ENCODE measurements at places on chromosomes 5 and 9. TPM values are rescaled to one million over a fixed set of nuclear protein-coding genes. Genes with fewer than 3 reads are reported as not detected.

DNA sequence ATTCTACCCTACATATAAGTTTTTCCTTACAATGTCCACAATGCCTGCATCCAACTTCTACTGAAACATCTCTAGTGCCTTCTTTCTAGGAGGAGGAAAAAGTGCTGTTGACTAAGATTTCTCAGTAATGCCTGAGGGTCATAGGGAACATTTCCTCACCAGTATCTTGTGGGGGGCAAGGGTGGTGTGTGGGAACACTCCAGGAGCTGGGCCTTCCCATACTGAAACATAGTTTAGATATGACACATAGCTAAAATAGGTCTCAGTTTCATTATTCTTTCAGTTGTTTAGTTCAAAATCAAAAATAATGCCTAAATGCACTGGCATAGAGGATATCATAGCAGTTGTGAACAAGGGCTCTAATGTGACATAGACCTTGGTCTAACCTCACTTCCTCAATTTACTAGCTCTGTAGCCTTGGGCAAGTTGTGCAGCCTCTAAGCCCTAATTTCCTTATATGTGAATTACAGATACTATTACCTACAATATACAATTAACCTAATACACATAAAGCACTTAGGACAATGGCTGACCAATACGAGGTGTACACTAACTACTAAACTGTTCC lies 66.1 kb downstream of the HAPLN1 start:
- no peak for DNase-seq

GRCh38 chr9:19785230-19785629 lies 3.6 kb downstream of the SLC24A2 start:
- no peak for DNase-seq

DNA sequence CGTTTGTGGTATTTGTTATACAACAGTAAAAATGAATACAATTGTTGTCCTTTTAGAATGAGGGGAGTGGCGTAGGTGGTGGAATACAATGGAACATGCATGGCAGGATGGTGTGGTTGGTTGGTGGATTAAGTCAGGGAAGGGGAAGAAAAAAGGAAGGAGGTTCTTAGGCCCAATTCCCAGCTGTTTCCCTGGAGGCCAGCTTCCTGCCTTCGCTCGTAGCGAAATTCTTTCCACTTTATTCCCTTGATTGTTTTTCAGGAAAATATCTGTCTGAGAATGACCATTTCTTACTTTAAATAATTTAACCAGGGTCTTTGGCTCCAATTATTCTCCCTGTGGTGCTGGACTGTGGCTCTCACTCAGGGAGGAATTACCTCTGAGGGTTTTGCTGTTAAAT lies 24.1 kb upstream of the DMAC1 start:
- no peak for DNase-seq

The OLFML2A gene
- total RNA-seq, result 7.0 TPM

DNA sequence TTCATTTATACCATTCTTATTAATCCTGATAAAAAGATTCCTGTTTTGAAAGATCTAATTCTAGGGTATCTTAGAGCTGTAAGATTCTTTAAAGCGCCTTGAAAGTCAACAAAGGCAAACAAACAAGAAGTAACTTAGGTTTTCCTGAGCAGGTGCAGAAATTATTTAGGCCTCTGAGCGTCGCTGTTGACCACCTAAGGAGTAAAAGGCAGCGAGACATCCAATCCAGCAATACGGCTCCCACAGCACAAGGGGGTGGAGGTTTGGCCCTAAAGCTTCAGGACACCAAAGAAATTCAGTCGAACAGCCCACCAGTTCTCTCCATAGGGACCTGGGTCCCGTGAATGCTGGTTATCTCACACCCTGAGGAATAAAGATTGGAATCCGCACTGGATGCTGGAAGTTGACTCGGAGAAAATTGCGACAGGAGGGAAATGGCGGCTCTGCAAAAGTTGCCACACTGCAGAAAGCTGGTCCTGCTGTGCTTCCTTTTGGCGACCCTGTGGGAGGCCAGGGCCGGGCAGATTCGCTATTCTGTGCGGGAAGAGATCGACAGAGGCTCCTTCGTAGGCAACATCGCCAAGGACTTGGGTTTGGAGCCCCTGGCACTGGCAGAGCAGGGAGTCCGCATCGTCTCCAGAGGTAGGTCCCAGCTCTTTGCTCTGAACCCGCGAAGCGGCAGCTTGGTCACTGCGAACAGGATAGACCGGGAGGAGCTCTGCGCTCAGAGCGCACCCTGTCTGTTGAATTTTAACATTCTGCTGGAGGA lies at the start of gene PCDHGA2:
Gene PCDHGA2 (plus strand): TSS at position 223 of the 769 bp plus-strand sequence.
- no peak for DNase-seq

DNA sequence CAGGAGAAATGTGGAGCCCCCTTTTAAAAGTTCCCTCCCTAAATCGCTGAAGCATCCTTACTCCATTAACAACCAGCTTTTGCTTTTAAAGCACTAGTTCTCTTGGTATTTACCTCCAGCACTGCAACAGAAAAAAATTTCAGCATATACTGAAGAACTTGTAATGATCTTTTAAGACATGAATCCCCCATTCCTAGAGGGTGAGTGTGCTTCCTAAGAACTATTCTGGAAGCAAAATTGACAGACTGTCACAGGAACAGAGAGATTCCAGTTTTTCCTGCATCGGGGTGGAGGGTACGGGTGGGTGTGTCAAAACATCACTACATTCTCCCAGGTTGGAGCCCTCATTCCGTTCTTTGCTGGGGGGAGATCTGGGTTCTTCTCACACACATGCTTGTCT lies 151.9 kb downstream of the EBF1 start:
- DNase-seq, result no peak

GRCh38 chr5:74670396-74671038 lies 14.5 kb upstream of the HEXB start:
- DNase-seq, result no peak

- no peak for DNase-seq
These were observed 26.9 kb upstream of the SYK start for GRCh38 chr9:90774682-90775081.

The GPRIN1 gene
- 34.0 TPM for total RNA-seq

DNA sequence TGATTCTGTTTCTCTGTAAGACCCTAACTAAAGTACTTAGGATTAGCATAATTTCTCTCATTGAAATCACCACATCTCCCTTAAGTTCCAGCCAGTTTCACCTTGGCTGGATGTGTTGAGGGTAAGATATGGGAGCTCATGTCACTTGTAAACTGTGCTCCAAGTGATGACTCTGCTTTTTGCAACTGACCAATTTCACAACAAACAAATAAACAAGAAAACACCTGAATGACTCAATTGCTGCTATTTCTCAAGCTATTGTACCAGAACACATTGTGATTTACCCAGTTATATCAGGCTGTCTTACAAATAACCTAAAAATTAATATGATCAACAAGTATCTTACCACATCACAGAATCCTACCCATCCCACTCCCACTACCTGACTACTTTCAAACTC lies 379.1 kb upstream of the KIF2A start:
- no peak for DNase-seq

The ARL10 gene
- 3.4 TPM for total RNA-seq

DNA sequence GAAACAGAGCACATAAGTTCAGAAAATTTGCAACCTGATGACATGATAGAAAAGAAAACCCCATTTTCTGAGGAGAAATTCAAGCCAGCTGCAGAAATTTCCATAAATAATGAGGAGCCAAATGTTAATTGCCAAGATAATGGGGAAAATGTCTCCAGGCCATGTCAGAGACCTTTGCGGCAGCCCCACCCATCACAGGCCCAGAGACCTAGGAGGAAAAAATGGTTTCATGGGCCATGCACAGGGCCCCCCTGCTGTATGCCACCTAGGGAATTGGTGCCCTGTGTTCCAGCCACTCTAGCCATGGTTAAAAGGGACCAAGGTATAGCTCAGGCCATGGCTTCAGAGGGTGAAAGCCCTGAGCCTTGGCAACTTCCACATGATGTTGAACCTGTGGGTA lies 118.1 kb downstream of the NR2F1-AS1 start:
- no peak for DNase-seq

GRCh38 chr9:125547368-125547767 lies 159.6 kb downstream of the MAPKAP1 start:
- DNase-seq, result no peak

The RNF183 gene
- not detected for total RNA-seq

The IFNA2 gene
- total RNA-seq, result not detected

DNA sequence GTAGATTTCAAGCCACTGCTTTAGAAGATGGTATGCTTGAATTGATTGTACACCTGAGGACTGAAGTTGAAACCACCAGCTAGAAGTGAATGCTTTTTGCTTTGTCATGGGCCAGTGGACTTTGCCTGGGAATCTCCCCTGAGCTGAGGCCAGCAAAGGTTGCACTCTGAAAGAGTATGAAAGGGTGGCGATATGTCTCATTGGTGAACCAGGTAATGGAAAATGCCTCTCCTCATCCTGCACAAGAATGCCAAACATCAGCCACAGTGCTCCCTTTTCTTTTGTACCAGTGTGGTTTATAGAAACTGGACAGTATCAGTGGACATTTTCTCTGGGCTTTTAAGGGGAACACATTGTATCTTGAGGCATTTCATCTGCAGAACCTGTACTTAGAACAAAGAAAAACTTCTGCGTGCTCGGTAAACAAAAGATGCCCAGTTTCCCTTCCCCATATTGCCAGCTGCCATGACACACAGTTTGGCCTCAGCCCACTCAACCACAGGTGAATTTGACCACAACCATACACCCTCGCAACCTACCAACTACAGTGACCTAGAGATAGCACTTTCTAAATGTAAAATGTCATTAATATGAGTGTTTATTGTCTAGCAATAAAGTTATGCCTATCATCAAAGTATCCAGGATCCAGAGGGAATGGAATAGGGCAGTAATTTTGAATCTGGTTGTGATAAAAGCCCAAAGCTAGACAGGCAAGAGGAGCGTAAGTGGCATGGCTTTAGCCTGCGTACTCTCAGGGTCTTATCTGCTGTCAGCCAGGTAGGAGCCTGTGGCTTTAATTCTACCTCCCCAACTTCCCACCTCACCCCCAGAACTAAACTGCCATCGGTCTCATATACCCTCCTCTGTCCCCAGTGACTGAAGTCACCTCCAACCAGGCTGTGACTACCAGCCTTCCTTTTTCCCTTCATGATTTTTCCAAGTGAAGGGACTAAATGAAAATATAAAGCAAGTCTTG lies 79.5 kb upstream of the LHFPL2 start:
- peak; percentile 65 for DNase-seq

DNA sequence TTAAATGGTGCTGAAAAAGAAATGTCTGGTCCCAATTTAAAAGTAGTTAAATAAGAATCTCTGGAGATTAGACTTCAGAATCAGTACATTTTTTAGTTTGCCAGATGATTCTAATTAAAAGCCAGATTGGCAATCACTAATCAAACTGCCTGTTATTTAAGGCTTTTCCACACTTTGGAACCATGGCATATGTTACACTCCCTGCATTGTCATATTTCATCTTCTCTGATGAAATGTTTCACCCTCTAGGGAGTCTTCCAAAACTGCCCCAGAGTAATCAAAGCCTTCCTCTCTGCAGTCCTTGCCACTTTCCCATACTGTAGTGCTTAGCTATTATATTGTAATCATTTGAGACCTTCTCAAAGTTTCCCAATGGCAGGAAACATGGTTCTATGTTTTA lies 17.5 kb upstream of the OR13C9 start:
- DNase-seq, result no peak

The ECSCR gene
- total RNA-seq, result 0.12 TPM

DNA sequence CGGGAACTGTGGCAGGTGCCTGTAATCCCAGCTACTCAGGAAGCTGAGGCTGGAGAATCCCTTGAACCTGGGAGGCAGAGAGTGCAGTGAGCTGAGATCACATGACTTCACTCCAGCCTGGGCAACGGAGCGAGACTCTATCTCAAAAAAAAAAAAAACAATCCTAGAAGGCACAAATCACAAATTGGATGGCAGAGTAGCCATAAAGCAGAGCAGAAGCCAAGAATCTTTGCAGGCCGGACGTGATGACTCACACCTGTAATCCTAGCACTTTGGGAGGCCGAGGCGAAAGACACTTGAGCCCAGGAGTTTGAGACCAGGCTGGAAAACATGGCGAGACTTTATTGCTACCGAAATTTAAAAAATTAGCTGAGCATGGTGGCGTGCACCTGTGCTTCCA lies 9.2 kb upstream of the FUBP3 start:
- DNase-seq, result no peak

- peak; percentile 65 for DNase-seq
These were observed 9.4 kb downstream of the ERAP2 start for GRCh38 chr5:96885518-96886338.

DNA sequence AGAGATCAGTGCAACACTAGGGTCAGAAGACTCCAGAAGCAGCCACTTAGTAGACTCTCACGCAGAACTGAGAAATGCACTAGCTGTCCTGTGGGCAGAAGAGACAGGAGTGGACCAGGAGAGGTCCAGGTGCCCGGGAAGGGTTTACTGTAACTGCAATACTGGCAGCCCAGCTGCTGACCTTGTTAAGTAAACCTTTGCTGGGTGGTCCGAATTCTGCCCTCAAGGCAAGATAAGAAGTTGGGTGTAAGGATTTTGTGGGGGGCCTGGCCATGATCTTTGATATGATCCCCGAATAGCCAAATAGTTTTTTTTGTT lies 91.3 kb downstream of the PDE6A start:
- no peak for DNase-seq

The SUSD3 gene
- total RNA-seq, result 1.4 TPM

DNA sequence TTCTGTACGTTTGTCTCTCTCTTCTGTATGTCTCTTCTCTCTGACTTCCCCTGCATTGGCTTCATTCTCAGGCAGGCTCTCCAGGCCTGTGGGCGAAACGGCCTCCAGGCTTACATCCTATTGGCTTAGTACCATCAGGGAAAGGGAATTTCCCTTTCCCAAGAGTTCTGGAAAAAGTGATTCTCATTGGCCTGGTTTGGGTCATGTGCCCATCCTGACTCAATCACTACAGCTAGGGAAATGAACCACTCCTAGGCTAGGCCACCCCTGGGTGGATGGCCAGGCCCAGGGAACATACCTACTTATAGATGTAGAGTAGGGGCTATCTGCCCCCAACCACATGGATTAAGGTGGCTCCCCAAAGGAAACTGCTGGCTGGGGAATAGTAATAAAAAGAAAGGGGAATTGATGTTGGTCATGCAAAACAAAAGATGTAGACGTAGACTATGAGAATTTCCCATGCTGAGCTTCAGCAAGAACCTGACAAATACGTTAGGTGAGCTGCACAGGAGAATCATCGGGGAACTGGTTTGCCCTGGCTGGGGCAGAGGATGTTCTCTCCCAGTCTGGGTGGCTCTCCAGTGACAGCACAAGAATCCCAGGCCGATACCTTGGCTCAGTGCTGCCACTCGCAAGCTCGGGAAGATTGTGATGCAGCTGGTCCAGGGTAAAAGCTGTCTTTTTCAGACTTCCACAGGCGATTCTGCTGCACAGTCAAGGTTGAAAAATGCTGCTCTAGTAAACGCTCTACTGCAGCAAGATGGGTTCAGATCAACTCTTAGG lies 3.7 kb upstream of the EGR1 start:
- DNase-seq, result no peak

The SLCO6A1 gene
- total RNA-seq, result not detected
